DMS53 (cell line): ENCODE measurements at places on chromosomes 3 and 15.

- no peak for DNase-seq
Observed at GRCh38 chr3:184765047-184765729, 46.8 kb upstream of the VPS8 start.

GRCh38 chr15:65936282-65936681 is 67.0 kb downstream of the RAB11A start:
- no peak for DNase-seq

DNA sequence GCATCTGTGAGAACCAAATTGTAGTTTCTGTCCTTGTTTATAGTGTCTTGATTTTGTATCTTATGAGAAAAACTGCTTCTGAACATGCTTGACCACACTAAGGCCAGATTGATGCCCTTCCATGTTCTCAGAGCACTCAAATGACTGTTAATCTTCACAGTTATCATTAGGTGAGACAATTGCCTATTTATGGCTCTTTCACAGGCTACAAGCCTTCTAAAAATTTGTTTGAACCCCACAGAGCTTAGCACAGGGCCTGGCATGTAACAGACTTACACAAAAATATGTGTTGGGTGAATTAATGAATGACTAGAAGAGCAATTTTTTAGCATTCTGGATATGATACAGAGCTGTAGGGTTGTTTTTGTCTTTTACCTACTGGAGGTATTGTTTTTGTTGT is 43.1 kb downstream of the BTLA start:
- DNase-seq = no peak

DNA sequence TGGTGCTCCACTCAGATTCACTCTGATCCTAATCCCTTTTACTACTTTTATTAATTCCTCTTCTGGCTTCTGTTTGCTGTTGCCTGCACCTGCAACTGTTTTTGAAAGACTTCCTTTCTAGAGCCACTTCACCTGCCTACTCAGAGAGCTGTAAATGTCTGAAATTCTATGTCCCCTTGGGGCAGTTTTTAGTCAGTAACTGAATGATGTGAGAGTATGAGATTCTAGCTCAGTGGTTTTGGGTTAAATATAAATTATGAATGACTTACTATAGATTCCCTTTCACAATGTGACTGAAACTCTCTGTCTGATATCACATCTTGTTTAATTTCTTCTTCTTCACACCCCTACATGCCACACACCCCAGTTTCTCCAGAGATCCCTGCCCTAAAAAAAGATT is 47.8 kb upstream of the LRRC3B start:
- no peak for DNase-seq

DNA sequence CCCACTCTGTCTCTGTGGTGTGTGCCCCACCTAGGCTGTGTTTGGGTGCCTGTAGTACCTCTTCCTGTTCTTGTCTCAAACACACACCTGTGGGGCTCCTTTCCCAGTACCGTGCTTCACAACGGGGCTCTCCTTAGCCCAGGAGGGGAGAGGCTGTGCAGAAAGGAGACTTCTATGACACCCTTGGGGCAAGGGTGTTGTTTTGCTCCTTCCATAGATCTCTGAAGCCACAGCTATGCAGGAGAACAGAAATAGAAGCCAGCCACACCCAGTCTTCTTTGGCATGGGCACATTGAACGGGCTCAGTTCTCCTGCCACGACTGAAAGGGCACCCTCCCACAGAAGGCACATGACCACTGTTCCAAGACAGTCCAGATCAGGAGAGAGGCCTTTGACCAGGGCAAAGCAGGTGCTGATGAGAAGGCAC is 74.3 kb downstream of the LIPC start:
- DNase-seq = no peak

DNA sequence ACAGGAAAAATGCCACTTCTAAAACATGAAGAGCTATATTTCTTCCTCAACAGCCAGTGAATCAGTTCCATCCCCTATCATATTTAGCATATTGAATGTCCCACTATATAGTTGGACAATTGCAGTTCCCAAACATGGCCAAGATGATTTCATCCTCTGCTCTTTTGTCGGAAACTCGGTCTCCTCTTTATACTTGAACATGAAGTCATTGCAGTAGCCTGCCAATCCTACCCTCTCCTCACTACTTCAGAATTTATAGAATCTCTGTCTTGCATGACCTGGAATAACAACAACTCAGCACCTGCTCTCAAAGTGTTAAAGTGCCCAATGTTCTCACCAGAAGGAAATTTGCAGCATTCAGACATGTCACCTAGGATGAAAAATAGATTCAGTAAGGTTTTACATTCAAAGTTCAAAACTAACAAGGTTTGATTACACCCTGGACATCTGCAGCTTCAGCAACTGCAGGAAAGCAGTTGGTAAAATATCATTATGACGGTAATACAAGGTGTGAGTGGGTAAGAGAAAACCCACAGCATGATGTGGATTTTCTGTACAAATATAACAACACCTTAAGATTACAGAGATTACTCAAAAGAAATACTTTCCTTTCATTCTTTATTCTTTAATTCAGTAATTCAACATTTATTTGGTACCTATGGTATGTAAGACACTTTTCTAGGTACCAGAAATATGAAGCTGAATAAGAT is 52.5 kb downstream of the TP63 start:
- peak; percentile 56 for DNase-seq

DNA sequence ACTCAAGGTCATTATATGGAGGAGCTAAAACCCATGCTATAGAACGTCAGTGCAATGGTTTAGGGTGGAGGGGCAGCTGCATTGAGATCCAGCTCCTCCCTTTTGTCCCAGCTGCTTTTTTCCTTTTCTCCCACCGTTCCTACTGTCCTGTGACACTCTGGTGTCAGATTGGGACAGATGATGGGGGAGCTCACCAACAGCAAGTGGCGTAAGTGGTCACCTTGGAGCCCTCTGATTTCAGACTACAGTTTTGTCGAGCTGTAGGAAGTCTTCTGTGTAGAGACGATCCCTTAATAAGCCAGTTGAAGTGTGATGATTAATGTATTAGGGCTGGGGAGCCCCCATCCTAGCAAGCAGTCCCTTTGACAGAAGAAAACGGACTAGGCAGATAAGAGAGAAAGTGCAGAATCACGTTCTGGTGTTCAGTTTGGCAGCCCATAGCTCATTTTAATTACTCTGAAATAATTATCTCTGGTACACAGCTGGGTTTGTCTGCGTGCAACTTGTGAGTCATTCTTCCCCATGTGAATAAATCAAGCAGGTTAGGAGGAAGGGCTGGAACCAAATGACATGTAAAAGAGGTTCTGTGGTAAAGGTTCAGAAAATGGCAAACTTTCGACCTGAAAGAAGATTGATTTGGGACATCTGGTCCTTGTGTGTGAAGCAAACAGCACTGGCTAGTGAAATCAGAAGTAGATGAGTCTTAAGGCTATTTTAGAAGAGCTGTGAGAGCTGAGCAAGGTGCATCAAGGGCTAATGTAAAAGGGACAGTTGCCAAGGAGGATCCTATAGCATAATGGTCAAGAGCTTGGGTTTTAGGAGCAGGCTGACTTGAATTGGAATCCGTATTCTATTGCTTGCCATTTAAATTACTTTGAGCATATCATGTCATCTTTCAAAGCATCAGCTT is 241.4 kb downstream of the EDEM1 start:
- DNase-seq = no peak

DNA sequence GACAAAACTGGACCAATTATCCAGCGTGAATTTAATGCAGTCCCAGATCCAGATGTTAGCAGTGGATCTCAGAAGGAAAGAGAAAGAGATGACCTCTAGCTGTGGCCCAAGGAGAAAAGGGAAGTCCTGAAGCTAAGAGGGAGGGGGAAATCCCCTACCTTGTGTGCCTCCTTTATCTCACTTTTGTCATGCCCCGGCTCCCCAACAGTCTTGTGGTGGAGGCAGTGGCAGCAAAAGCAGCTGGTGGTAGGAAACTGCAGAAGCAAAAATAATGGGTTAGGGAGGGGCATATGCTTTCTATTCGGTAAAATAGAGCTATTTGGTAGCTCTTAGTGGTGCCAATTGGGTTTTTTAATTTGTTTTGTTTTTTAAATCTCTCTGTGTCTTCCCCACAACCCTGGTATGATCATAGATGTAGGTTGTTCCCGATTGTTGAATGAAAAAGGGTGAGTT is 56.5 kb downstream of the MCTP2 start:
- DNase-seq = no peak

DNA sequence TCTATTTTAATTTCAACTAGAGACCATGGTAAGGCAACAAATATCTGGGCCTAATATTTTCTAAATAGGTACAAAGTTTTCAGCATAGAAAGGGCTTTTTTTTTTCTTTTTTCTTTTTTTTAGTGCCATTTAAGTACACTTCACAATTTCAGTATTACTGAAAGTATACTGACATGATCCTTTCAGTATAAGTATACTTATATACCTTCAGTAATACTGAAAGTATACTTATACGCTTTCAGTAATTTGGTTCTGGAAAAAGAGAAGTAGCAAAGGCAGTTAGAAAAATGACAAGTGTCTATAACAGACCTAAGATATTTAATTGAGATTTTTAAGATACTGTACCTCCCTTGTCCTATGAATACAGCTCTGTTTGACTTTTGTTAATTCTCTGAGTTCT is 339.2 kb downstream of the EPHA3 start:
- no peak for DNase-seq

DNA sequence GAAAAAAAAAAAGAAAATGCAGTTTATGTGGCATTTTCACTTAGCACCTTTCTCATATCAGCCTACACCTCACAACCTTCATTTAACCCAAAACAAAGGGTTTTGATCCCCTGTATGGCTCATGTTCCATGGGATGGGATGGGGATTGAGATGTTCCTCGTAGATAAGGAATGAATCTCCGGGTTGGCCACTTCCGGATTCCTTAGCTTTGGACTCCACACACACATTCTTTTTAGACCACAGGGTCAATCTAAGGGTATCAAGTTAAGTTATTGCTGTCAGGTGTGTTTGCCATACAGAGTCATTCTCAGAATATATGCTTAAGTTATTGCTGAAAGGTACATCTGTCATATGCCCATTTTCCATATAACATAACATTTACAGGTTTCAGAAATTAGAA is 301.4 kb upstream of the TGFBR2 start:
- no peak for DNase-seq

- DNase-seq = no peak
Observed at GRCh38 chr3:158264894-158265293, 155.0 kb downstream of the RSRC1 start.

- no peak for DNase-seq
Observed at GRCh38 chr3:96000966-96001365, 813.4 kb upstream of the EPHA6 start.

GRCh38 chr15:95923792-95924191 is 406.7 kb upstream of the NR2F2 start:
- no peak for DNase-seq

DNA sequence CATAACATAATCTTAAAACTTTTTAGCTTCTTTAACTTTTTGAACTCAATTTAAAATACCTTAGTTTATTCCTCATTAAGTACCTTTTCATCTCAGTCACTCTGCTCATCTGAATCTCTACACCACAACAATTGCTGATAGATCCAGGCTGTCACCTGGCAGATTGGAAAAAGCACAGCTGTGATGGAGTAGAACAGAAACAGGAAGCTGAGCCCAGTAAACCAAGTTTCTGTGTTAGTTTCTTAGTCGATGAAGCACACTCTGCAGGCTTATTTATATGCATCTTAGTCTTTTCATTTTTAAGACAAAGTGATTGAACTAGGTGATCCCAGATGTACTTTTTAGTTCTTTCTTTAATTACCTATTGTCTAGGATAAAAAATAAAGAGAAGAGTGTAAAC is 1398.0 kb upstream of the ALCAM start:
- peak; percentile 56 for DNase-seq

DNA sequence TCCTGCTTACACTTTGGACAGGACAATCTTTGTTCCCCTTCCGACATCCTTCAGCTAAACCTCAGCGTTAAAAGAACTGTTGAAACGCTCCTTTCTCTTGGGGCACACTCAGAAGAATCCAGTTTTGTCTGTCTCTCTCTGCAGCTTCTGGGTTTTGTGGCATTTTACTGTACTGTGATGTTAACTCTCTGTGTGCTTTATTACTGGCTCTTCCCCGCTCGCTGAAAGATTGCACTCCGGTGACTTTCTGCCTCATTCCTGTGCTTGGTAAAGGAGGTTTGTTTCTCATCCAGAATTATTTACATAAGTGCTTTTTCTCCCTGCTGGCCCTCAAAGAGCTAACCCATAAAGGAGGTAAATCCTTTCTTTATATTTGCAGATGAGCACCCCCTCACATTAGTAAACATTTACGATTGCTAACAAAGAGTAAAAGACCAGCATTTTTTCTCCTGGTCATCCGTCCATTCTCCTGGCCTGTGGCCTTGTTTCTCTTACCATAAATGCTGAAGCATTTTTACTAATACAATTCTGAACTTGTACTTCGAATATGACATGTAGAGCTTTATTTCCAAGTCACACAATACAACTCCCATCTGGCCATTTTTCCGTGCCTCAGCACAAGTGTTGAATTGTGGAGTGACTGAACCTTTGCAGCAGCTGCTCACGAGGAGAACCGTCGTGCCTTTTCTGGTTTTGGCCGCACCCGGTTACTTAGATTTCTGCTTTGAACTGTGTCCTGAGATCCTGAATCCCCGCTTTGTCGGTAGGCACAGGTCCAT is 69.3 kb upstream of the RPL35A start:
- no peak for DNase-seq

- DNase-seq = no peak
Observed at GRCh38 chr15:67468416-67468815, 52.5 kb upstream of the C15orf61 start.

DNA sequence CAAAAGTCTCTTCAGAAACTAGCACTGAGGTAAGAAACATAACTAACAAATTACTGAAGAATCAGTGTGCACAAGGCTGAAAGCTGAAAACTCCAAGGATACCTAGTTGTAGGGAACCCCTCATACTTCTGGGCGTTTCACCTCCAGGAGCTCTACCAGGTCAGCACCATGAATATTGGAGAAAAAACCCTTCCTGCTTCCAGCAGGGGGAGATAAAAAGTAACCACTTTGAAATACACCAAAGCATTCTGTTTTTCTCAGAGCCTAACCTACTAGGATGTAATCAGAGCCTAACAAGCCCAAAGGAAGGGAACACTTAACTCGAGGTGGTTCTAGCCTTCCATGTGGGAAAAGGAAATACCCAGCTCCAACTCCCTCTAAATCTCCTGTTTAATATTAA is 175.8 kb upstream of the MME start:
- DNase-seq = peak; percentile 43

GRCh38 chr3:70822669-70823068 is 510.2 kb upstream of the MDFIC2 start:
- no peak for DNase-seq

- no peak for DNase-seq
Observed at GRCh38 chr3:88226910-88227309, 77.2 kb downstream of the C3orf38 start.

GRCh38 chr3:37987751-37988179 is 2.8 kb upstream of the VILL start:
- no peak for DNase-seq

GRCh38 chr3:122925756-122926155 is 101.8 kb downstream of the SEMA5B start:
- no peak for DNase-seq

- DNase-seq = no peak
Observed at GRCh38 chr3:130851277-130851676, 42.6 kb upstream of the ATP2C1 start.

DNA sequence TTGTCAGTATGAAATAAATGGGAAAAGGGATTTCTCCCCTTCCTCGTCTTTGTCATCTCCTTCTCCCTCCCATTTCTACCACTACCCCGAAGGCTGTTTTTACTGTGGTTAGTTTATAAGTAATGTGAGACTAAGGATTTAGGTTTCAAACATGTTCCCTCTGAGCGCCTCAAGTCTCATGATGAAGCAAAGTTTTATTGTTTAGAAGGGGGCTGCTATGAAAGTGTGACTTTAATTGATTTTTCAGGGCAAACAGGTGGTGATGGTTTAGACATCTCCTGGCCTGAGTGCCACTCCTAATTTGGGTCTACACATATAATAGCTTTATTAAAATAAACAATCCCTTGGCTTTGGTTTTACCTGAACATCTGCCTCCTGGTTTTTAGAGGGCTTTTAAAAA is 185.5 kb downstream of the MCTP2 start:
- no peak for DNase-seq
